Activated CD4-positive, alpha-beta T cell treated with anti-CD3 and anti-CD28 coated beads, Interleukin-2, amount 50 U/mL, for 4 hours (primary cell): ENCODE measurements at places on chromosomes 13 and 19.
A peak's percentile ranks its signal among the peaks of the same experiment; 100 is the strongest.

DNA sequence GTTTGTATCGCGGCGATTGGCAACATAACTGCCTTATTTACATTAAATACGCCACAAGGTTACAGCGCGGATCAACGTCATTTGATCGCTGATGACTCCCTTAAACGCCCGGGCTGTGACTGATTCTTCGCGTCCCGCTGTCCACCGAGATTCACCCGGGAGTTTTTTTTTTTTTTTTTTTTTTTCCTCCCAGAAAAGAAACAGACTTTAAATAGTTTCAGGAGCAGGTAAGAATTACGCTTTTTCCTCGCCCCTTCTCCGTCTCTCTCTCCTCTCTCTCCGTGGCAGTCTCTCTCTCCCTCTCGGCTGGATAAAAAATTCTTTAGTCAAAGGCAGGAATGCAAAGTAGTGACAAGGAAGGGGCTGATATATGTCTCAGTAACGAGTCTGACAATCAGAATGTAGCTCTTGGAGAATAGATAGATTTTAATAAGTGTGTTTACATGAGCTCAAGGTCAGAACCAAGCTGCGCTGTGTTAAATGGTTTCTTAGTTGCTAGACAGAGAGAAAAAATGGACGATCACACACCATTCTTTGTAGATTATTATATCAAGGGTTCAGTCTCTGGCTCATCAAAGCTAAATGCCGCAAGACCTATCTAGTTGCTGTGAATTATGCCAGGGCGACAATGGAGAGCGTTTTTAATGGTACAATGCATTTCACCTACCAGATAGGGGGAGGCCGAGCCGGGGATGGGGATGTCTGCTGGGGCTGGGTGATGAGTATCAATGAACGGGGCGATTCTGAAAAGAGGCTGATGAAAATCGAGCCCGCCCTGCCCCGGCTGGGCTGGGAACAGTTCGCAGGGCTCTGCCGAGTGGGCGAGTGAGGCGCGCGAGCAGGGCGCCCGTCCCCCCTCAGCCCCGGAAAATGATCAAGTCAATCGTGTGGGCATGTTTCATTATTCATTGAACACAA is 147.2 kb upstream of the ZNF536 start:
- DNase-seq = no peak

DNA sequence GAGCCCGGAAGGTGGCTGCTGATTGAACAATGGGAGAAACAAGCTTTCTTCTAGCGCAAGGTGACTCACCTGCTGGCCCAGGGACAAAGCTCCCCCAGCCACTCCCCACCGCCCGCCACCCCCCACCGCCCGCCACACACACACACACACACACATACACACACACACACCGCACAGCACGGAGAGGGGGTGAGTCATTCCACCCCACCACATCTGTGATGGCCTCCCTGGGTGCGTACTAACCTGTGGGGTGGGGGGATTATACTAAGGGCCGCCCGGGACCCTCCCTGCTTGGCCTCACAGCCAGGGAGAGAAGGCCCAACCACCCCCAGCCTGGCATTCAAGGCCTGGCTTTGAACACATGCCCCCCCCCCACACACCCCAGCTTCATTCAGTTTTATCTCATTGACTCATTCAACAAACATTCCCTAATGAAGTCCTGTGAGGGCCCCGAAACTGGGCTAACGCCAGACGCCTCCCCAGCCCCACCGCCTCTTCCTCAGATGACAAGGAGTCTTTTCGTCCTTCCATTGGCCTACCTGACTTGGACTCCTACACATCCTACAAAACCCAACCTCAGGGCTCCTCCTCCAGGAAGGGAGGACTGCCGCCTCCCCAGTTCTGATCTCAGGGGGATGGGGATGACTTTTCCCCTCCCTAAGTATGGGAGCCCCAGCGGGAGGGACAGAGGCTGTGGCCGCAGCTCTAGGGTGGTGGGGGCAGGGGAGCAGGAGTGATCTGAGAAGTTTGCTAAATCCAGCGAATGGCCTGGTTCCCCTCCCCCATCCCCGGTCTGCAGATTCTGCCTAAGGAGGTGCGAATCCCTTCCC is 5.8 kb upstream of the ONECUT3 start:
- DNase-seq = peak; percentile 45

DNA sequence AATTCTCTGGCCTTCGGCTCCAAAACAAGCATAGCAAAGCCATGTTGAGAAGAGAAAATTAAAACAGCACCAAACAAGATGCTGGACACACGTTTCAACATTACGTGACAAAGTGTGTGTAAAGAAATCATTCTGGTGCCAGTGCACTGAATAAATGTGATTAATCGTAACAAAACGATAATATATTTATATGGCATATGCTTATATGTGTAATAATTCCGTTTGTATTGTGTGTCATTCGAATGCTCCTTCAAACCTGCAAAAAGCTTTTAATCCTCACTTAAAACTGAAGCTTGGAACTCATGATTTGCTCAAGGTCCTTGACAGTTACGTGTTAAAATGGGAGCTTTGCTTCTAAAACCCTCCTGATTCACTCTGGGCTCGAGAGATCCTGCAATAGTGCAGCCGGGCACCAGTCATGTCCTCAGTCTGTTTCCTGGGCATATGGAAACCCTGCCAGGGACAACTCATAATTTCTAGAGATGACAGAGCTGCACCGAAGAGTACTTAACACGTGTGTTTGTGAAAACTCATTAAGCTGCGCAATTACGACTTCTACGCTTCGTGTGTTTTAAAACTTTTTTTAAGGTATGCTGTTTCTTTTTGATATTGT is 731 bp upstream of the AKAP8L start:
- no peak for DNase-seq

- DNase-seq = no peak
These were observed 31.0 kb upstream of the MIER2 start for GRCh38 chr19:375395-376110.

DNA sequence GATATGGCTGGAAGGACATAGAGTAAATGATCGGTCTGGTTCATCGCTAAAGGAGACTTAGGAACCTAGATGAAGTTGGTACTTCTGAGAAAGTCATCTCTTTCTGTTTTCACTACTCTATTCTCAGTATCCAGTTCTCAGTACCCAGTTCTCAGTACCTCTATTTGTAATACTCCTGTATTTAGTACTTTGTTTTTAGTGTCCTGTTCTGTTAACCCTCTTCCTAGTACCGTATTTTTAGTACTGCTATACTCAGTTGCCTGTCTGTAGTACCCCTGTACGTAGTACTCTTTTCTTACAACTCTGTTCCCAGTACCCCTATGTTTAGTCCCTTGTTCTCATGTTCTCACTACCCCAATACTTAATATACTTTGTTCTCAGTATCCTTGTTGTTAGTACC is 1.2 kb downstream of the RFXAP start:
- no peak for DNase-seq

DNA sequence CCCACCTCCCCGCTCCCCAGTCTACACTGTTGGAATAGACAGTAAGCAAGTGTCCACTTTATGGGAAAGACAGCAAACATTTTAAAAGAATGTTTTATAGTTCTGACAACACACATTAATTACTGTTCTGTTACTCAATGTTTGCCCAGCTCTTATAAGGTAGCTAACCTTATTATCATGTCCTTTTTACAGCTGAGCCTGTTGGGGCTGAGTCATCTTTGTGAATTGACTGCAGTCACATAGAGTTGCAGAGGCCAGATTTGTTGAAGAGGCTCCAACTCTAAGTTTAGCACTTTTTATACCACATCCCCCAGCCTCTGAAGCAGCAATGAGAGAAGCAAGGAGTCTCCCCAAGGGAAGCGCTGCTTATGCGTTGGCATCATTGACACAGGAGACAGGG is 76.2 kb downstream of the C13orf42 start:
- no peak for DNase-seq
